ENCODE measurements at places on chromosomes 6 and 20. TPM values are rescaled to one million over a fixed set of nuclear protein-coding genes. Genes with fewer than 3 reads are reported as not detected.

The NFATC2 gene
- total RNA-seq: 11.6 TPM

The SOD2 gene
- total RNA-seq: 147 TPM

The SYNDIG1 gene
- not detected for total RNA-seq

The CRIP3 gene
- total RNA-seq: not detected

The TOX2 gene
- total RNA-seq: 30.3 TPM

The SLC22A7 gene
- not detected for total RNA-seq

The SIRPD gene
- total RNA-seq: not detected

The TRIM40 gene
- not detected for total RNA-seq

GRCh38 chr6:135568379-135568778 is 70.8 kb upstream of the AHI1 start:
- DNase-seq: no peak

DNA sequence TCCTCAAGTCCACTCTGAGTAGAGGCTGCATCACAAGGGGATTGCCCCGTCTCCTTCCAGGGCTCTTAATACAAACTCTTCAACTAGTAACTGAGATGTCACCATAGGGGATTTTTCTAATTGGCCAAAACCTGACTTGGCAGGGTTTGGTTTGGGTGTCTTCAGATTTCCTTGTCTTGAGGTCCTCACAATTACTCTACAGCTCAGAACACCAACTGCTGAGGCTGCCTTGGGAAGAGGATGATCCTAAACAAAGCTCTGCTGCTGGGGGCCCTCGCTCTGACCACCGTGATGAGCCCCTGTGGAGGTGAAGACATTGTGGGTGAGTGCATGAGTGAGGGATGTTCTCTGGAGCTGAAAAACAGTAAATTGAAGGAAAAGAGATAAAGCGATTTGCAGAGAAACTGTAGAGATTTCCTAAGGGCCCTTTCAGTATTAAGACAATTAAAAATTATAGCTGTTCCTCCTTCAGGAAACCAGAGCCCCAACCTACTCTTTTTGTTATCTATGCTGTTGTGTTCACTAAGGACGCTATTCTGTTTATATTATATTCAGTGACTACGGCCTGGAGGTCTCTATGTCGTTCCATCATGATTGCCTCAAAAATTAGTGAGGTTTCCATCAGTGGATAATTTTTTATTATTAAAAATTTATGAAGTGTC is at the start of gene HLA-DQA1:
Gene HLA-DQA1 (plus strand): TSS at position 188 of the 662 bp plus-strand sequence. CDS start 53 bp downstream, at position 241.
- no peak for DNase-seq

DNA sequence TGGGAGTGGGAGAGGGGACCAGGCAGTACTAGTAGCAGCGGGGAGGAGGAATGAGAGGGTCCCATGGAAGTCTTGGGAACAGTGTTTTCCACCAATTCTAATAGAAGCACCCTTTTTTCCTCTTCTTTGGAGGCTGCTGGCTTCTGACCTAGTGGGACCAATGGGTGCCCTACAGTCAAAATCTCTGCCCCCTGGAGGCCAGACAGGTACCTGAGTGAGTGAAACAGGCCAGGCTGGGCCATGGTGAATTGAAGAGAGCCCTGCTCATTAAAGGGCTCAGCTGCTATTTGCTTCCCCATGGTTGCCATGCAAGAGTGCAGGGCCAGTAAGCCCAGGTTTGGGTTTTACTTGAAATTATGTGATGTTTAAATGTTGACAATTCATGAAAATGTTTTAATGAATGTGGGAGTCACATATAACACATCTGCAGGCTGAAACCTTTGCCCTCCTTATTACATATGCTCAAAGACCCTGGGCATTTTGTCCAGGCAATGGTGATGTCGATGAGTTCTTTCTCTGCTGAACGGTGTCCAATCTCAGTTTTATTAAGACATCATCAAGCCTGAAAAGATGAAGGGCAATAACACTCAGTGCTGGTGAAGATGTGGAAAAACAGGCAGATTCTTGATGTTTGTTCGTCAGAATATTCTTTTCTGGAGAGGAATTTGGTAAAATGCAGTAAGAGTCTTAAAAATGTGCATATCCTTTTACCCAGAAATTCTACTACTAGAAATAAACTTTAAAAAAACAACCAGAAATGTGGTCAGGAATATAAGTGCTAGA is 42.3 kb upstream of the OCSTAMP start:
- DNase-seq: no peak

- no peak for DNase-seq
Observed at GRCh38 chr6:80579391-80580023, 473.0 kb downstream of the BCKDHB start.

- no peak for DNase-seq
Observed at GRCh38 chr20:3696200-3696599, 14.4 kb upstream of the ADAM33 start.

DNA sequence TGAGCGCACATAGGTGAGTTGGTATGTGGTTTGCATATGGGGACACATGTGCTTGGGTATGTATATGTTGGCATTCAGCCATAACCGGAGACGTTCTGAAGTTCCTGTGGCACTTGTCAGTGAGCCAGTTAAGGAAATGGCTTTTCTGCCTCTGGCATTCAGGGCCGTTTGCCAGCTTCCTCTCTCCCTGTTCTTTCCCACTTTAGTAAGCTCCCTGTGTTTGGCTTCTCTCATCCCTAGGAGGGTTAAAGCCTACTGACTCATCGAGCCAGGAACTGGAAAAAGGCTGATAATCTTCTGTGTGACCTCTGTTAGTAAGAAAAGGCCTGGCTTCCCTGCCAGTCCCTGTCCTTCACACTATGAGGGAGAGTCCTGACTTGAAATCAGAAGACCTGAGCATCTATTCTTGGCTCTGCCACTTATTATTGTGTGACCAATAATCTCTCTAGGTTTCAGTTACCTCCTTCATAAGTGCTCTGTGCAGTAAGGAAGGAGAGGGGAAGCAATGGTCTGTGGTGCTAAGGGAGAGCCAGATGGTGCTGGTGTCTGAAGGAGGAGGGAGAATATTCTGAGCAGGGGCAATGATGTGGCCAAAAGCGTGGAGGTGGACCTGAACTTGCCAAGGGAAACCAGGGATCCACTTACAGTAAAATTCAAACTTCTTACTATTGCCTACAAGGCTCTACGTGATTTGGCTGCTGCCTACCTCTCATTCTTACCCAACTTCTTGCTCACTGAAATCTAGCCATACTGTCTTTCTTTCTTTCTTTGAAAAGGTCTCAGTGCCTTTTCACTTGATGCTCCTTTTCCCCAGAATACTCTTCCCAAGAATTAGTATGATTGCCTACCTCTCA is 31.4 kb downstream of the ACSS2 start:
- no peak for DNase-seq

- DNase-seq: no peak
Observed at GRCh38 chr20:16801919-16802651, 53.9 kb downstream of the OTOR start.

GRCh38 chr20:1700990-1701389 is 43.4 kb upstream of the SIRPG start:
- DNase-seq: no peak

DNA sequence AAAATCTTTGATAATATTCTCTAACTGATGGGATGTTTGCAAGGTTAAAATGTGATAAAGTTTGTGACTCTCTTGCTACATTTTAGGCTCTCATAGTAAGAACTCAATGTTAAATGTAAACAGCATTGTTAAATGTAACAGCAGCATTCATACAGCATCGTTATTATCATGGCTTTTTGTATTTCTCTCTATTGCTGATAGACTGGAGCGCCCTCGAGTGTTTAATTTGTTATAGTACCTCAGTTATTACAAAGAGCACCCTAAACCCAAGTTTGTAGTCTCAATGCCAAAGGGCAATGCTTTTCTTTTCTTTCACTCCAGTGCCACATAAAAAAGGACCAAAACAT is 14.9 kb upstream of the TTPAL start:
- no peak for DNase-seq

- DNase-seq: no peak
Observed at GRCh38 chr20:3194617-3195280, 9.7 kb downstream of the DDRGK1 start.

GRCh38 chr6:71394926-71395325 is 106.3 kb downstream of the OGFRL1 start:
- no peak for DNase-seq

DNA sequence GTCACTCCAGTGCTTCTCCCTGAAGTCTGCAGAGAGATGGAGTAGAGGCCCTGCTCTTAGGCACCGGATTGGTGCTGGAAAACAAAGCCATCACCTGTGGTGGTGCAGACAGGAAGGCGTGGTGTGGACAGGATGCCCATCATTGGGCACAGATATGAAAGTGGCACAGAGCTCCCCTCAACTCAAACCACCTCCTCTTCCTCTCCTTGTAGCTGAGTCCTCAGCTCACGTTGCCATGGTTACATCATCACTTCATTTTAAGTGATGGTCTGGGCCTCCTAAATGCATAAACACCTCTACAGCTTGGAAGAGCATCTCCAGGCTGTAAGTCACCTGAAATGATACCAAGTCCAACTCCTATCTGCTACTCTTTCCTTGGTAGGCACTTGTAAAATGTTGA is 8.0 kb upstream of the RTF2 start:
- no peak for DNase-seq

GRCh38 chr6:34027445-34027936 is 118.4 kb downstream of the GRM4 start:
- DNase-seq: no peak

- peak; percentile 92 for DNase-seq
Observed at GRCh38 chr6:111973118-111973761, 80.7 kb upstream of the CCN6 start.

GRCh38 chr20:38211200-38212097 is 46.4 kb upstream of the TGM2 start:
- no peak for DNase-seq

DNA sequence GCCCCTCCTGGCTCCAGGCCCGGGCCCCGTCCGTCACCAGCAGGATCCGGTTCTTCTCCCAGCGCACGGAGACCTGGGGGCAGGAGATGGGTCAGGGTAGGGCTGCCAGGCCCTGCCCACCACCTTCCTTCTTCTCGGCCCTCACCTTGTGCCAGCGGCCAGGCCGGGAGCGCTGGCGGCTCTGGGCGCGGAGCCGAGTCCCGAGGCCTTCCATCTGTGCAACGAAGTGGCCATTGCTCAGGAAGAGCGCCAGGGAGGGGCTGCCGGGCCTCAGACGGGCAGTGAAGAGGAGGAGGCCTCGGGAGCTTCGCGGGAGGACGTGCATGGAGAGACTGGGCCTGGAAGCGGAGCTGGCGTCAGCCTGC is 7.9 kb downstream of the ADRM1 start:
- DNase-seq: no peak

DNA sequence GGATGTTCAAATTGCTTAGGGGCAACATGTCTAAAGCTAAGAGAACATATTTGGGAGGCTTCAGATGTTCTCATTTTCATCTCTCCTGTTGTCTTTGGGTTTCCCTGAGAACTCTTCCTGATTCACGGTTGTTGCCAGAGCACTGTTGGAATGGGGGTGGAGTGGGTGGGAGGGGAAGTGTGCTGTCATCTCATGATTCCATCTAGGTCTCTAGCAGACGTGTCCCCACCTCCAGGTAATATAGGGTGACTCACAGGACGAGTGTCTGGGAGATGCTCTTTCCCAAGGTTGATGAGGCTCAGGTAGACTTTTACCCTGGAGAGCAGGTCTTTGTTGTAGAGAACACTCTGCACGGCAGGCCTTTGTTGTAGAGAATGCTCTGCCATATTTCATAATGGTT is 636.9 kb downstream of the QKI start:
- no peak for DNase-seq

DNA sequence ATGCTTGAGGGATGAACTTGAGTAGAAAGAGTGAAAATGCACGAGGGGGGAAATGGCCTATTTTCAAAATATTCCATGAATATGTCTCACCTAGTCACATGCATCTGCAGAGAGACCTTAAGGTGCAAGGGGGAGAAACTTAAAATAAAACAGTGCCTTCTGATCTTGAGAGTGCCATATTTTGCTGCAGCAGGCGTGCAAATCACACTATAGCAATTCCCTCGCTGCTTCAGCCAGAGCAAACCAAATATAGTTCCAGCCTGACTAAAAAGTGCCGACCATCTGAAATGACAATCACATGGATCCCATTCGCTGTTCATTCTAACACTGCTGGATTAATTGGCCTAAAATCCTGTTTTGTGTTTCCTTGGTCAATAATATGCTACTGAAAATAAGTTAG is 26.3 kb downstream of the KIAA0319 start:
- DNase-seq: no peak

GRCh38 chr20:15767999-15768741 is 805.1 kb downstream of the KIF16B start:
- no peak for DNase-seq

DNA sequence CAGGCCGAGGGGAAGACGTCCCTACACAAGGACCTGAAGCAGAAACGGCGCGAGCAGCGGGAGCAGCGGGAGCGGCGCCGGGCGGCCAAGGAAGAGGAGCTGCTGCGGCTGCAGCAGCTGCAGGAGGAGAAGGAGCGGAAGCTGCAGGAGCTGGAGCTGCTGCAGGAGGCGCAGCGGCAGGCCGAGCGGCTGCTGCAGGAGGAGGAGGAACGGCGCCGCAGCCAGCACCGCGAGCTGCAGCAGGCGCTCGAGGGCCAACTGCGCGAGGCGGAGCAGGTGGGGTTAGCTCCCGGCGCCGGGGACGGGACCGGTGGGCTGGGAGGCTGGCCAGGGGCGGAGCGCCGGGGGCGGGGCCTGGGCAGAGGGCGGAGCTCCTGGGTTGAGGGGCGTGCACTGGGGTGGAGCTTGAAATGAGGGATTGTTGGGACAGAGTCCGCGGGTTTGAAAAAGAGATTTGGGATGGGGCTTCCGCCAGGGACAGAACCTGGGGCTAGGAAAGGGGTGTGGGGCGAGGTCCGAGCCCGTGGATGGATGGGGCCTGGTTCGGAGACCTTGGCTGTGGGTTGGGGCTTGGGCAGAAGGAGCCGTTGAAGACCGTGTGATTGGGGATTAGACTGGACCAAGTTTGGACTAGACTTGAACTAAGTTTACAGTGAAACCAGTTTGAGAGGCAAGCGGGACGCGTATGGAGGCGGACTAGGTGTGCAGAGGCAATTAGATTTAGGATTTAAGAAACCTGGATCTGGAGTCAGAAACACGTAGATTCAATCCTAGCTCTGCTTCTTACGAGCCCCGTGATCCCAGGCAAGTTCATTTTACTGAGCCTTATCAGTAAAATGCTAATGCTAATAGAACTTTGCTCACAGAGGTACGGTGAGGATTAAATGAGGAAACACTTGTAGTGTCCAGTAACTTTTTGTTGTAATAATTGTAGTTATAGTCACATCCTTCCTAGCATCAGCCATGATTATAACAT is 20.9 kb downstream of the DEF6 start:
- DNase-seq: no peak

DNA sequence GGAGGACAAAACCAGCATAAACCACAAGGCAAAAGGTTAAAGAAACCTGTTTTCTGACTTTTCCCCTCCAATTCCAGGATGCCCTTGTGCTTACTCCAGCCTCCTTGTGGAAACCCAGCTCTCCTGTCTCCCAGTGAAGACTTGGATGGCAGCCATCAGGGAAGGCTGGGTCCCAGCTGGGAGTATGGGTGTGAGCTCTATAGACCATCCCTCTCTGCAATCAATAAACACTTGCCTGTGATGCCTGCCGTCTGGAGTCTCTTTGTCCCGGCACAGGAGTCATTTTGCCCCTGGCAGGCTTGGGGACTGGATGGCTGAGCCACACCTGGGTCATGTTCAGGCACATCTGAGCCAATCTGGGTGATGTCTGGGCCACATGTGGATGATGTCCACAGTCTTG is 26.6 kb downstream of the BPIFB1 start:
- no peak for DNase-seq

Measured in esophagus muscularis mucosa (tissue), 4 donors.